ENCODE measurements at places on chromosomes 11 and 22.
A peak's percentile ranks its signal among the peaks of the same experiment; 100 is the strongest.

DNA sequence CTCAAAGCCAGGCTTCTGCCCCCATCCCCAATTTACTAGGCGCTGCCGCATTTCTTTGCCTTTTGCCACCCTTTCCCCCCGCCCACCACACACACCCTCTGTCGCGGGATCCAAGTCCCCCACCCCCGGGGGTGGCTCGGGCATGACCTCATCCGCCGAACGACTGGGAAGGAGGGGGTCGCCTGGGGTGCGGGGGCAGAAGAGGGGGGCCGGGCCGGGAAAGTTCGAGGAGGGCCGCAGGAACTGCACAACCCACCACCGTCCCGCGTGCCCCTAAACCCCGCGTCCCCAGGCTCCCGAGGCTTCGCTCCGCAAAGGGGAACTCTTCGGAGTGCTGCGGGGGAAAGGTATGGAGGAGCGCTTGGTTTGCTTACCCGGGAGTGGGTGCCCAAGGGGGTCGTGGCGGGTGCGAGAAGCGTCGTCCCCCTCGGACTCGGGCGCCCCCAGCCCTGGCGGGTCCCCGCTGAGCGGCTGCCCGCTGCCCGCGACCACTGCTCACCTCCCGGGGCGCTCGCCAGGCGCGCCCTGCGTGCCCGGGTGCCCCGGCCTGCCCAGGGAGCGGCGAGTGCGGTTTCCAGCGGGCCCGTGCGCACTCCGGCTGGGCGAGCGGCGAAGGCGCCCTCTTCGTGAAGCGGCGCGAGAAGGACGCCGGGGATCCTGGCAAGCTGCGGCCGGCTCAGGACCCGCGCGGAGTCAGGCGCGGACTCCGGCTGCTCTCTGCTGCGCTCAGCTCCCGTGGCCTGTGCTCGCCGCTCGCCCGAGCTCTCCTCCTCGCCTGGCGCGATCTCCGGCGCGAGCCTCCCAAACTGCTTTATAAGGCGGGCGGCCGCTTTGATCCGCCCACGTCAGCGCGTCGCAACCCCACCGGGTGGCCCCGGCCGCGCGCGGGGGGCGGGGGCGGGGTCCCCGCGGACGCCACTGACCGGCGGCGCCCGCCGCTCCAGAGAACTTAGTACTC is 4.0 kb upstream of the WNT11 start:
- DNase-seq: peak; percentile 28

- no peak for DNase-seq
These were observed 60.7 kb downstream of the RAB38 start for GRCh38 chr11:88114486-88115045.

- DNase-seq: no peak
These were observed 5.4 kb downstream of the PDE2A start for GRCh38 chr11:72668629-72669347.

GRCh38 chr22:41243361-41243760 is 2.6 kb upstream of the CHADL start:
- no peak for DNase-seq

DNA sequence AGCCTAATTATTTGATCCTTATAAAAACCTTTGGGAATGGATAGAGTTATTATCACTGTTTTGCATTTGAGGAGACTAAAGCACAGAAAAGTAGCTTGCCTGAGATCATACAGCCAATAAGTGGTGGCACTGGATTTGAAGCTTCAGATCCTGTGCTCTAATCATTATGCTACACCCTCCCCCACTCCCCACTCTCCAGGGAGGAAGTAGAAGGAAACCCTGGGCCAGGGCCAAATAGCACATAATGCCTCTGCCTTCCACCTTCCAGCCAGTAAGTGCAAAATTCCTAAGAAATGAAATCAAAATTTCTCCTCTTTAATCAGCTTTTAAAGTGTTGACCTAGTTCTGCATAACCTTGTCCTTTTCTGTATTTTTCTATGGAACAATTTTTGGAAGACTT is 61.6 kb downstream of the SIK2 start:
- DNase-seq: peak; percentile 61

DNA sequence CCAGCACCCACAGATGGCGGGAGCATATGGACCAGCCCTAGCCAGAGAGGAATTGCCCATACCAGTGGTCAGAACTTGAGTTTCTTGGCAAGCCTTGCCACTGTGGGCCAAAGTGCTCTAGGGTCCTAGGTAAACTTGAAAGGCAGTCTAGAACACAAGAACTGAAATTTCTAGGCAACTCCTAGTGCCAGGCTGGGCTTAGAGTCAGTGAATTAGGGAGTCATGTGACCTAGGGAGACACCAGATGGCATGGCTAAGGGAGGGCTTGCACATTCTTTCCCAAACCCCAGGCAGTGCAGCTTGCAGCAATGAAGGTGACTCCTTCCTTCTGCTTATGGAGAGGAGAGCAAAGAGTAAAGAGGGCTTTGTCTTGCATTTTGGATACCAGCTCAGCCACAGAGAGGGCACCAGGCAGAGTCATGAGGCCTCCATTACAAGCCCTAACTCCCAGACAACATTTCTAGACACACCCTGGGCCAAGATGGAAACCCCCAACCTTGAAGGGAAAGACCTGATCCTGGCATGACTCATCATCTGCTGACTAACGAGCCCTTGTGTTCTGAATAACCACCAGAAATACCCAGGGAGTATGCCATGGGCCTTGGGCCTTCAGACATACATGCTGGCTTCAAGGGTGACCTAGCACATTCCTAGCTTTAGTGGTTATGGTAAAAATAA is 19.2 kb upstream of the OR56A3 start:
- peak; percentile 16 for DNase-seq

DNA sequence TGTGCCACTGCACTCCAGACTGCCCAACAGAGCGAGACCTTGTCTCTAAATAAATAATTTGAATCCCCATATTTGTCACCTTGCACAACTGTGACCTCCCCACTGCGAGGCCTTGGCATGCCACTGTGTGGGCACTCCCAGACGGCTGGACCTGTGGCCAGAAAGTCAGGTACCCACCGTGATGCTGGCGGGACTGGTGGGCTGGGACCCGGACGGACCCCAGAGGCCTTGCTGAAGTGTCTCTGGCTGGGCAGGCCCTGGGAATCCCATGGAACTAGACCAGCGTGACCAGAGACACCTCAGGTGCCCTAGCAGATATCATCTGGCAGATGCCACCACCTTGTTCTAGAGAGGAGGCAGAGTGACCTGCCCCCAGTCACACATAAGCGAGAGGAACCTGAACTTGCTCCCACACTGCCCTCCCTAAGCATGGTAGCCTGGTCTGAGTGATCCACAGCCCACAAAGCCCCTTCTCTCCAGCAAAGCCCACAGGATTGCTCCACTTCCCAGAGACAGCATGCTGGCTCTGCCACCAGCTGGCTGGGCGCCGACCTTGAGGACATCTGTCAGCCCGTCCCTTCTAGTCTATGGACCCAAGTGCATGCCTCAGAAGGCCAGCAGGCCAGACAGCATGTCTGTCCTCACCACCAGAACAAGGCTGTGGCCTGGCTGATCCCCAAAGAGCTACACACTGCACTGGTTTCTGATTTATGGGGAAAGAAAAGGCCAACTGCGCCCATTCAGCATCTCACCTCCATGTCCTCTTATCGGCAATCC is 9.5 kb downstream of the MACROD1 start:
- no peak for DNase-seq

DNA sequence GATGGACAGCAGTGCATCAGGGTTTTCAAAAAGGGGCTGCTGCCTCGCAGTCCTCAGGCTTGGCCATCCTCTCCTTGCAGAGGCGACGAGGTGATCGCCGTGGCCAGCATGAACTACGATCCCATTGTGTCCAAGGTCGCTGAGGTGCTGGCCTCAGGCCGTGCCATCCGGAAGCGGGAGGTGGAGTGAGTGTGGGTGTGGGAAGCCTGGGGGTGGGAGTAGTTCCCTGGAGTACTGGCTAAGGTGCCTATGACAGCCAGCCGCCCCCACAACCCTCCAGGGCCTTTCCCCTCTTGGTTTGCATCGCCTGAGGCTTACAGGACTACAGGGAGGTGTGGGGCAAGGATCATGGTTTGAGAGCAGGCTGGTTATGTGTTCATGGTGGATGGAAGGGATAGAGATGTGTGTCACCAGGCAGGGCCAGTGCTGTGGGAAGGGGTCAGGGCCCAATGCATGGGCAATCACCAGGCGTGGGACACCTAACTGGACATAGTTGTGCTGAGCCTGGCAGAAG is 2.1 kb upstream of the LZTR1 start:
- no peak for DNase-seq

DNA sequence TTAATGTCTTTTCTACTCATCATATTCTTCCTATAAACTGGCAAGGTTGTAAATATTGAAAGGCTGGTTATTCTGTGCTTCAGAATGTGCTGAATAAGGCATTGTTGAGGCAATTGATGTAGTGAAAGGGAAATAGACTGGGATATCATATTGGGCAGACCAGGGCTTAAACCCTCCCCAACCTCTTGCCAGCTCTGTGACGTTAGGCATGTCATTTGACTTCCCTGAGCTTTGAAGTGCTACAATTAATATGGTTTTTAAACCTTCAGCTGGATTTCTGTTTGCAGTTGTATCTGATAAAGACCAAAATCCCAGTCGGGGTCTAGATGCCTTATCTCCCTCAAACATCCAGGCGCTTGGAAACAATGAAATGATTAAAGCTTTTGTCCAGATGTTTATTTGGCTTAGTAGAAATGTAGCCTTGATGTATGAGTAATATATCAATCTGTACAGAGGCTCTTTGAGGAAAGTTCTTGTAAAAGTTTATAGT is 208.1 kb downstream of the DBX1 start:
- DNase-seq: no peak

- no peak for DNase-seq
These were observed 130.7 kb downstream of the CTTN start for GRCh38 chr11:70528794-70529580.

- no peak for DNase-seq
These were observed 566 bp downstream of the INTS4 start for GRCh38 chr11:77993902-77994301.

DNA sequence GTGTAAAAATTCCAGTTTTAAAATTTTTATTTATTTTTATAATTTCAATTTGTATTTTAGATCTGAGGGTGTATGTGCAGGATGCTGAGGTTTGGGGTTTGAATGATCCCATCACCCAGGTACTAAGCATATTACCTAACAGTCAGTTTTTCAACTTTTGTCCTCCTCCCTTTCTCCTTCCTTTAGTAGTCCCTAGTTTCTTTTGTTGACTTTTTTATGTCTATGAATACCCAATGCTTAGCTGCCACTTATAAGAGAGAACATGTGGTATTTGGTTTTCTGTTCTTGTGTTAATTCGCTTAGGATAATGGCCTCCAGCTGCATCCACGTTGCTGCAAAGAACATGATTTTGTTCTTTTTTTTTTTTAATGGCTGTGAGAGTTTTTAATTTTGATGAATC is 35.7 kb upstream of the UCP3 start:
- DNase-seq: no peak

DNA sequence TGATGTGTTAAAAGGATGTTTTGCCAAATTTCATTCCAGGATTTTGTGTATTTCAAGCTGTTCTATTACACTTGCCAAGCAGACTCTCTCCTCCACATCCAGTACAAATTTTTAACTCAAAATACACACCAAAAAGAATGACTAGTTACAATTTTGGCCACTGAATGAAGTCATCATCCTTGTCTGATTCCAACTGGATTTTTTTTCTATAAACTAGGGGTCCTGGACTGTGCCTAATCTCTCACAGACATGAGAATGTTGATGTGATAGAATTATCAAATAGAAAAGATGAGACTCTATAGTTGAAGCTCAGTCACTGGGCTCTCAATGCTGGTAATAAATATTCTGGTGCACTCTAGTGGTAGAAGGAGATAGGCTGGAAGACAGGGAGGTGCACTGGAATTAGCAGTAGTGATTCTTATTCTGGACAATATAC is 85.8 kb downstream of the FANCF start:
- peak; percentile 20 for DNase-seq

GRCh38 chr11:22828373-22828772 is 1.2 kb downstream of the SVIP start:
- no peak for DNase-seq

DNA sequence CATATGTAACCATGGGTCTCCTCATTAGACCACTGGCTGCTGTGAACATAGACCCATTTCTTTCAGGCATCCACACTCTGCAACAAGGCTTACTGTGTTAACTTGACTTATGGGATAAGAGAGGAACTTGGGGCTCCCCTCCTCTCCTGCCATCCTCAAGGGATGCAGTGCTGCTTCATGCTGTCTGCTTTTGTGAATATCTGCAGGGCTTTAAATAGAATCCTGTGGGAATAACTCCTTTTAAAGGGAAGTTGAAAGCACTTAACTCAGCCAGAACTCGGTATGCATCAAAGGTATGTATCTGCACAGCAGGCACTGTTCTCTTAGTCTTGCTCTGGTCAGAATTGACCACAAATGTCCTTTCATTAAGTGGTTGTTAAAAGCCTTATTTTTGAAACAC is 222.5 kb upstream of the KIRREL3 start:
- no peak for DNase-seq
